Left lobe of liver (tissue), 2 donors: ENCODE measurements at places on chromosomes 2 and 18. TPM values are rescaled to one million over a fixed set of nuclear protein-coding genes. Genes with fewer than 3 reads are reported as not detected.

- no peak for DNase-seq
Measured at GRCh38 chr2:66508484-66509071, 73.7 kb downstream of the MEIS1 start.

GRCh38 chr2:12533337-12534005, 183.3 kb upstream of the TRIB2 start:
- DNase-seq = no peak

- DNase-seq = no peak
Measured at GRCh38 chr2:35454966-35455638, 900.5 kb upstream of the CRIM1 start.

DNA sequence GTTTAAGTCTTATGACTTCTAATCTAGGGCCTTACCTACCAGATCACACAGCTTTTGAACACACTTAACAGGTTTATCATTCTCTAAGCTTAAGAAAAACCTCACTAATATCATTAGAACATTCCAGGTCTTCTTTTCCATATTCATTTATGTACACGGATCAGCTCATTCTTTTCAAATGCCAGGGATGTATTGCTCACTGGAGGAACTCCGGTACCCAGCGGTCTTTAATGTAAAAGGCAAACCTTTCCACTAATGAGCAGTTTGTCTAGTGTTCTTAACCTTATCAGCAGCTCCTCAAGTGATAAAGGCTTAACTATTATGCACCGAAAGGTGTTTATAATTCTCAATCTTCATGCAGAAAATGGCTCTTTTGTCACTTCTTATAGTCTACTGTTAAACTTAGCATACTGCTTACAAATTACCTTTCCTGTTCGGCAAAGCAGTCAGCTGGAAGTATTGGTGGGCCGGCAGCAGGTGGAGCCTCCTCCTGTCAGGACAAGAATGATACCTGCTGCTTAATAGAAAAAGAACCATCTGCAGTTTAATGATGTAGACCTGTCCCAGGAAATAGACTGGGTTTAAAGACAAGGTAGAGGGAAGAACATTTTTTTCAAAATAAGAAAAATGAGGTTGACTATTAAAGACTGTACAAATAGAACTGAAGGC, 142.7 kb downstream of the FIGN start:
- no peak for DNase-seq

Gene ITPRIPL1
- total RNA-seq = 0.20 TPM

Gene ADCY3
- total RNA-seq = 4.2 TPM

Gene CCL20
- not detected for total RNA-seq
